Stomach (tissue), 19 donors: ENCODE measurements at places on chromosomes 4 and X. TPM values are rescaled to one million over a fixed set of nuclear protein-coding genes. Genes with fewer than 3 reads are reported as not detected.

Gene GK
- not detected for total RNA-seq

Gene DACH2
- 6.1 TPM for total RNA-seq

Gene MAGEA2B
- not detected for total RNA-seq

Gene EGF
- not detected for total RNA-seq

Gene DIPK2B
- 10.3 TPM for total RNA-seq

Gene FMR1NB
- not detected for total RNA-seq

Gene SLC4A4
- total RNA-seq = 56.2 TPM

Gene INTU
- total RNA-seq = 2.0 TPM

Gene PNCK
- 0.87 TPM for total RNA-seq

Gene PNMA3
- 0.73 TPM for total RNA-seq

Gene COL4A6
- total RNA-seq = 7.5 TPM

Gene ZNF81
- 4.0 TPM for total RNA-seq

Gene CPLX1
- total RNA-seq = 1.2 TPM

DNA sequence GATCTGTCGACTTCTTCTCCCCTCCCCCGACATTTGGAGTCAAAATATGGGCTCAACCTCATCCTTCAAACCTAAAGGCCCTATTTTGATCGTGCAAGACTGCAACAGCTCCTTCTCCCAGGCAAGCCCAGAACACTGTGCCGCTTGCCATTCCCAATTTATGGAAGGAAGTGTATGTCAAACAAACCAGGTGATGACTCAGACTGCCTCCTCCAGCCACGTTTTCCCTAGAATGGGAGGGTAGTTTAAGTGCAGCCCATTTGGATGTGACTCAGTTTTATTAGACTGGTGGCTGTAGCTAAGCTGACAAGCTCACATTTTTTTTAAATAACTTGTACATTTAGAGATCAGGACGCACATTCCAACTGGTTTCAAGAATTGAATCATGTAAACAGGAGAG is 570.4 kb upstream of the DIPK2B start:
- H3K36me3 ChIP-seq = no peaks in the 10 kb centered on the region
- DNase-seq = peak; percentile 39
- H3K4me3 ChIP-seq = peak overlapping the region; percentile 37
- peaks cover 20% of the 10 kb centered on the region for H3K4me1 ChIP-seq
- H3K27me3 ChIP-seq = no peaks in the 10 kb centered on the region

GRCh38 chr4:177895136-177895535 is 452.9 kb upstream of the AGA start:
- no peak overlapping the region for H3K4me3 ChIP-seq
- H3K27me3 ChIP-seq = no peaks in the 10 kb centered on the region
- H3K4me1 ChIP-seq = no peaks in the 10 kb centered on the region
- H3K27ac ChIP-seq = no peak overlapping the region

DNA sequence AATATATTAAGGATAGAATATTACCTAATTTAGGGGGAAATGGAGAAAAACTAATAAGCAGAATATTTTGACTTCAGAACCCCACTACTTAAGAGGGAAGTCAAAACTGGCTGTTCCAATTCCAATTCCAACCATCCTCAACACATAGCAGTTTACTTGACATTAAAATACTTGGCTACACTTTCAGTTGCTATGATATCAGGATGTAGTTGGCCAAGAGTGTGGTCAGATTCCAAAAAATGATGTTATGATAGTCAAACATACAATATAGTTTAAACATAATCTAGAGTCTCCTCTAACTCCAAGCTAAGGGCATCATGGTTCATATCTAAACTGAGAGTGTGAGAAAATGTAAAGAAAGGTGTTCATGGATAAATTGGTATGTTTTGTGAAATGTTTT is 16.5 kb upstream of the SMIM14 start:
- H3K36me3 ChIP-seq = no peaks in the 10 kb centered on the region
- no peaks in the 10 kb centered on the region for H3K27me3 ChIP-seq
- no peak overlapping the region for H3K4me3 ChIP-seq
- peak overlapping the region; percentile 65 for H3K27ac ChIP-seq

DNA sequence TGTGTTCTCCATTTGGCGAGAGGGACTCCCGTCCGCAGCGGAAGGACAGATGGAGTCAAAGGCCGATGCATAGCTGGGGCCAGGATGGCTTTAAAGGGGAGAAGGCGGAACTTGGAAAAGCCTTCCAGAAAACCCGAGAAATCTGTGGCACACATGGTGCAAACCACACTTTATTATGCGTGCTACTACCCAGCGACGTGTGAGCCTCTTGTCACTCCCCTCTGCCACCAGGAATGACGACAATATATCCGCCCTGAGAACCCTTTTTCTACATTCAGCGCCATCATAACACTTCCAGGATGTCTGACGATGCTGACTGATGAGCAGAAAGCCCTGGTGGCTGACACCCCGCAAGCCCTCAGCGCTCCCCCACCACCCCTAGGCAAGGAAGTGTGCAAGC is 689 bp upstream of the DCHS2 start:
- H3K4me3 ChIP-seq = peak overlapping the region; percentile 45
- H3K4me1 ChIP-seq = peaks cover 34% of the 10 kb centered on the region
- H3K36me3 ChIP-seq = no peaks in the 10 kb centered on the region

- peaks cover 21% of the 10 kb centered on the region for H3K4me1 ChIP-seq
- no peaks in the 10 kb centered on the region for H3K36me3 ChIP-seq
- DNase-seq = no peak
- no peak overlapping the region for H3K4me3 ChIP-seq
- H3K27me3 ChIP-seq = no peaks in the 10 kb centered on the region
Observed at GRCh38 chr4:7333801-7334421, 100.8 kb downstream of the PSAPL1 start.

- DNase-seq = no peak
- peaks cover 5% of the 10 kb centered on the region for H3K36me3 ChIP-seq
- no peak overlapping the region for H3K27ac ChIP-seq
- no peaks in the 10 kb centered on the region for H3K27me3 ChIP-seq
- no peak overlapping the region for H3K4me3 ChIP-seq
Observed at GRCh38 chr4:74751247-74751646, 43.1 kb downstream of the BTC start.

- no peaks in the 10 kb centered on the region for H3K4me1 ChIP-seq
- DNase-seq = no peak
- no peak overlapping the region for H3K4me3 ChIP-seq
Observed at GRCh38 chr4:149512501-149512900, 303.1 kb downstream of the IQCM start.

GRCh38 chrX:10009741-10010140 is 42.6 kb downstream of the CLDN34 start:
- peaks cover 4% of the 10 kb centered on the region for H3K4me1 ChIP-seq
- H3K27me3 ChIP-seq = no peaks in the 10 kb centered on the region
- DNase-seq = no peak
- no peak overlapping the region for H3K27ac ChIP-seq
- H3K4me3 ChIP-seq = no peak overlapping the region

GRCh38 chrX:30973784-30974427 is 84.9 kb upstream of the TAB3 start:
- no peak overlapping the region for H3K4me3 ChIP-seq
- H3K4me1 ChIP-seq = no peaks in the 10 kb centered on the region
- peak overlapping the region; percentile 65 for H3K27ac ChIP-seq
- no peak for DNase-seq

DNA sequence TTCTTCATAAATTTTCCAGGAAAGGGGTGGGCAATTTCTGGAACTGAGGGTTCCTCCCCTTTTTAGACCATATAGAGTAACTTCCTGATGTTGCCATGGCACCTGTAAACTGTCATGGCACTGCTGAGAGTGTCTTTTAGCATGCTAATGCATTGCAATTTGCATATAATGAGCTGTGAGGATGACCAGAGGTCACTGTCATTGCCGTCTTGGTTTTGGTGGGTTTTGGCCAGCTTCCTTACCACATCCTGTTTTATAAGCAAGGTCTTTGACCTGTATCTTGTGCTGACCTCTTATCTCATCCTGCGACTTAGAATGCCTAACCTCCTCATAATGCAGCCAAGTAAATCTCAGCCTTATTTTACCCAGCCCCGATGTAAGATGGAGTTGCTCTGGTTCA is 577.8 kb downstream of the NLGN4X start:
- DNase-seq = no peak
- no peaks in the 10 kb centered on the region for H3K36me3 ChIP-seq
- H3K4me1 ChIP-seq = no peaks in the 10 kb centered on the region
- no peak overlapping the region for H3K4me3 ChIP-seq

GRCh38 chrX:130801901-130802300 is 101.1 kb downstream of the ENOX2 start:
- H3K4me1 ChIP-seq = no peaks in the 10 kb centered on the region
- no peak overlapping the region for H3K27ac ChIP-seq
- no peak overlapping the region for H3K4me3 ChIP-seq
- no peak for DNase-seq
- H3K36me3 ChIP-seq = no peaks in the 10 kb centered on the region

DNA sequence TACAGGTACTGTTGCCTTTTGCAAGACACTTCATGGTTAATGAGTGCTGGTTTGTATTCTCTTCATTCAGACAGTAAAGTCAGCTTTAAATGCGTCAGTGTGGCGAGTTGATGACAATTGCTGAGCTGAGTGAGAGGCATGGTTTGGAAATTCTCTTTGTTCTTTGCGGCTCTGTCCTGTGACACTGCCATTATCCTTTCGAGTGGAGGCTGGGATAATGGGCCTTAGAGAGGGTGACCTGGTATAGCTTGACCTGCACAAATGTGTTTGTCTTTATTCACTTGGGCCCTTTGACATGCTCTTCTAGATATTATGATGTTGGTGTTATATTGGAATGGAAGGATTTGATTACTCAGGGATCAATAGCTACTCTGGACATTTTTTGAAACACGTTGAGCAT is 208.5 kb upstream of the FAT1 start:
- H3K36me3 ChIP-seq = no peaks in the 10 kb centered on the region
- DNase-seq = no peak
- no peak overlapping the region for H3K4me3 ChIP-seq
- no peak overlapping the region for H3K27ac ChIP-seq
- no peaks in the 10 kb centered on the region for H3K27me3 ChIP-seq

DNA sequence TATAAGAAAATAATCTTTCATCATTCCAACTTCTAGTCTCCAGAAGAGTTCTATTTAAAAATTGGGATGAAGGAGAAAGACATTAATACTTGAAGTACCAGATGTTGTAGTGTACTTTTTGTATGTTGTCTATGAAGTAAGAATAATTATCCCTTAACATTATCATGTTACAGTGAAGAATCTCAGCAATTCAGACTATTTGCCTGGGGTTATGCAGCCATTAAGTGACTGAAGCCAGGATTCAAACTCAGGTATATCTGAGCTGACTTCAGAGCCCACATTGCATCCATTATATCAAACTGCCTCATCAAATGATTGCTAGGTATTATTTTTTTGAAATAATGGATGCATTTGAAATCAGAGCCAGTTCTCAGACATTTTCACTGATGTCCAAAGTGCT is 76.1 kb upstream of the FHDC1 start:
- H3K4me3 ChIP-seq = no peak overlapping the region
- H3K36me3 ChIP-seq = peaks cover 9% of the 10 kb centered on the region
- DNase-seq = no peak
- no peak overlapping the region for H3K27ac ChIP-seq
- H3K27me3 ChIP-seq = no peaks in the 10 kb centered on the region

GRCh38 chr4:168601899-168602298 is 105.0 kb downstream of the PALLD start:
- no peak for DNase-seq
- no peak overlapping the region for H3K4me3 ChIP-seq
- H3K27ac ChIP-seq = no peak overlapping the region
- no peaks in the 10 kb centered on the region for H3K27me3 ChIP-seq

DNA sequence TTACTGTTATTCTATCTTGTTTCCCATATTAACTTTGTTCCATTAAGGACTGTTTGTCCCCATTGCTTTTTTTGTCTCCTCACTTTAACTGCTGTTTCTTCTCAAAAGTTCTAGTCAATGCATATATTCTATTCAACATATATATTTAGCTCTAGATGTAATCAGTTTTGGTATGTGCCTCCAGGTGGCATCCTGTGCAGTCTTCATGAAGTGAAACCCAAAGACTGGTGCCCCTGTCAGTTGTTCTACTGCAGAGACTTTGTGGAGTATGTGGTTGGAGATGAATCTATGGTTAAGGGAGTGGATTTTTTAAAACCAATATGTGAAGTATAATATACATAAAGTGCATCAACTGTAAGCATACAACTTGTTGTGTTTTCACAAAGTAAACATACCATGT is 57.0 kb downstream of the VAMP7 start:
- H3K4me1 ChIP-seq = no peaks in the 10 kb centered on the region
- H3K4me3 ChIP-seq = no peak overlapping the region
- H3K36me3 ChIP-seq = peaks cover 34% of the 10 kb centered on the region
